Skin of body (tissue), 3 donors: ENCODE measurements at places on chromosomes 6 and 20.

DNA sequence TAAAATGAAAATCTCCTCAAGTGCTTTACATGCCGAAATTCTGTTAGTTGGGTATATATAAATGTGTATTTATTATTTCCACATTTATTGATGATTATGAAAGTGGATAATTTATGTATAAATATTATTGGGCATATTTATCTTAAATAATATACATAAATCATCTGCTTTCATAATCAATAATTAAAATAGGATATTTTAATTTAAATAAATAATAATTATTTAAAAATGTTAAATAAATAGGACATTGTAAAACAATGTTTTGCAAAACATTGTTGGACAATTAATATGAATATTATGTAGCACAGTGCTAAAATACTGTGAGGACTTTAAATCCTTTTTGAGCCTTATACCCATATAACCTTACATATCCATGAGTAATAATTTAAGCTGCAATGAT, 786.5 kb upstream of the CITED2 start:
- no peak for DNase-seq

GRCh38 chr6:9532621-9533557, 882.0 kb downstream of the TFAP2A start:
- no peak for DNase-seq

DNA sequence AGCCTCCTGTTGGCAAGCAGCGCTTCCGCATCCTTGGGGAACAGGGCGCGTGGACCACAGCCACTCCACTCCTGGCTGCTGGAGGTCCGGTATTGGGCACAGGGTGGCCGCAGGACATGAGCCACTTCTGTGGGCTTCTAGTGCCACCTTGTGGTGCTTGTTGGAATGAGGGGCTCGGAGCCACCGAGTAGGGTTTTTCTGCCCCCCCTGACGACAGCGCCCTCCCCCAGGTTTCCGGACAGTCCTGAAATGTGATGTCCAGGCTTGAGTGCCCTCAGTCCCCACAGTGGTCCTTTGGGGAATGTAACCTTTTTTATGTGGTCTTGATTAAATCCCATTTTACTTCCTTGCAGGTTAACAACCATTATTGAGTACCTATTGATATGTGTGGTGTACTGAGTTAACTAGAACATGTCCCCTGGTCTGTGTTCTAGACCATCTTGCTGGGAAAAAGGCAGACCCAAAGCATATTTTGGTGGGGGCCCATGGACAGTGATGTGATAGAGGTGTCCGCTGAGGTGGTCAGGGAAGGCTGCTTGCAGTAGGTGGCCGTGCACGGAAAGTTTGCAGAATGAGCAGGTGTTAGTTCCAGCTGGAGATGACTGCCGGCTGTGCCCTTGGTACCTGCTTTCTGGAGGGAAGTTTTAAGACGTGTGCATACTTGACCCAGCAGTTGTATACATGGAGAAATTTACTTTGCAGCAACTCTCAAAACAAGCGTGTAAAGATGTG, 70.0 kb downstream of the PTPN1 start:
- no peak for DNase-seq

DNA sequence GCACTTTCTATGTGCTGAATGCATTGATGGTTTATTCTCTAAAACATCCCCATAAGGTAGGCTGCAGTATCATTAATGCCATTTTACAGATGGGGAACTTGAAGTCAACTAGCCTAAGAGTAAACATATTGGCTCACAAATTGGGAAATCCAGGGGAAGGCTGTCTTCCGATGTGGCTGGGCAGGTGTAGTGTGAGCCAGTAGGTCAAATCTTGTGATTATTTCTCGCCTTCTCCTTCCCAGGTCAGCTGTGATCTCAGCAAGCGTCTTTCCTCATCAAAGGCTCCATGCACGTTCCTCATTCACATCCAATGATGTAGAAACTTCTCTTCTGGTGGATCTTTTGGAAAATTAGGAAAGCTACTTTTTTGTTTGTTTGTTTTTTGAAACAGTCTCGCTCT, 94.1 kb upstream of the SHLD1 start:
- no peak for DNase-seq

GRCh38 chr6:53090576-53090975, 25.4 kb downstream of the FBXO9 start:
- no peak for DNase-seq

- no peak for DNase-seq
These were observed 751.3 kb upstream of the ADGRB3 start for GRCh38 chr6:67883500-67884366.

- DNase-seq, result no peak
These were observed 304.5 kb downstream of the PRL start for GRCh38 chr6:21992178-21992967.

GRCh38 chr6:50826037-50826761, 7.5 kb downstream of the TFAP2B start:
- no peak for DNase-seq

- no peak for DNase-seq
These were observed 97.7 kb downstream of the LY86 start for GRCh38 chr6:6686176-6686575.

DNA sequence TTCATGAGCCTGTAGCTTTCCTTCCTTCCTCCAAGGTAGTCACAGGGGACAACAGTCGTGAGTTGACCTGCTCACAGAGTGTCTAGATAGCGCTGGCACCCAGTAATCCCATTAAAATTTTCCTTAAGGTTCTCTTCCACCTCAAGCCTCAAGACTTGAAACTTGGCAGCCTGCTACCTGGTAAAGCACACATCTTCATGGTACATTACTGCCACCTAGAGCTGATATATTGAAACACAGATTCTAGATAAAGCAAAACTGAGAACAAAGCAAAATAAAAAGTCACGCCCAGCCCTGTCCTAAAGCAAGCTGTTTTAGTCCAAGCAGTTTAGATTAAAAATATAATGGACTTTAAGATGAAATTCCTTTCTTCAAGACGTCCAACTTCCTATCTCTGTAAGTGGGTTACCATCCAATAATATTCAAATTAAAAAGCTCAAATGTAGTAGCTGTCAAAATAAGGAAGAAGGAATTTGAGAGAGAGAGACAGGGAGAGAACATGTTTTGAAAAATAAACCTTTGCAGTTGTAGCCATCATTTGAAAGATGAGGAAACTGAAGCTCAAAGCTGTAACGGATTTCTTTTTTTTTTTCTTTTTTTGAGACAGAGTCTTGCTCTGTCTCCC, 50.7 kb upstream of the CD83 start:
- DNase-seq, result peak; percentile 73

GRCh38 chr6:81756690-81757089, 4.2 kb upstream of the TENT5A start:
- DNase-seq, result no peak

DNA sequence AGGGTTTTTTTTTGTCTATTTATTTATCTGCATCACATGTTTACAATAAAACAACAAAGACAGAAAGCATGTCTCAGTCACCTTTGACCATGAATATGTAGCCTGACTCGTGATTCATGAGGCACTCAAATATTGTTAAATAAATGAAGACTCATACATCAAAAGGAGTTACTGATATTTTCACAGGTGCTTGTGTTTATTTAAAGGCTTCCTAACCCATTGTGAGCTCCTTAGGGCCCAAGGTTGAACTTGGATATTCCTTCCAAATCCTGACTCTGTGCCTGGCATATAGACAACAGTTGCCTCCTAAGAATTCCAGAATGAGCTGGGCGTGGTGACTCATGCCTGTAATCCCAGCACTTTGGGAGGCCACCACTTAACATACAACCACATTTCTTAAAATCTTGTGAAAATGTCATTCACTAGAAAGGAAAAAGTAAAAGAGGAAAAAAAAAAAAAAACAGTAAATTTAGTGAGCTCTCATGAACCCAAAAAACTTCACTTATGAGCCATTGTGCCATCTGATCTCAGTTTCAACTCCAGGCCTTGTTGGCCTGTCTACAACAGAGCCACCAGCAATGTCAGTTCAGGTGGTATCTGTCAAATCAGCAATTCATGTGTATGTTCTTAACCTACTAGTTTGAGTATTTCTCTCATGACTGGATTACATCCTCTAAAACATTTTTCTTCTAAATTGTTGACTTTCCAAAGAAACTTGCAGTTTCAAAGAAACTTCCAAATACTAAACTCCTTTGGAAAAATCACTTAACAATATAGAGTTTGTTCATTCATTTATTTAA, 162.7 kb upstream of the MARCKS start:
- no peak for DNase-seq

DNA sequence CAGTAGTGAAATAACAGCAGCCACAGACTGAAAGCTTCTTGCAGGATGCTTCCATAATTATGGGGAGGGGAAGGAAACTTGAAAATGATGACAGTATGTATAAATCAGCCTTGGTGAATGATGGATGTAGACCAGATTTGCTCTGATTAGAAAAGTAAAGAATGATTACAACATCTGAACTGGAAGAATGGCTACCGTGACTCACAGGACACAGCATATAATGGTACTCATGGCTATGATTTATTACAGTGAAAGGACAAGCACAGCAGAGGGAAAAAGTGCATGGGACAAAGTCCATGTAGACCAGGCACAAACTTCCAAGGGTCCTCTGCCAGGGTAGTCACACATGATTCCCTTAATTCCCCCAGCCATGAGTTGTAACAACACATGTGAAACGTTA, 70.7 kb upstream of the POPDC3 start:
- DNase-seq, result no peak

GRCh38 chr6:7798751-7799150, 72.9 kb downstream of the BMP6 start:
- DNase-seq, result no peak

GRCh38 chr6:119713903-119714302, 364.3 kb upstream of the MAN1A1 start:
- no peak for DNase-seq

- no peak for DNase-seq
These were observed 40.6 kb downstream of the MTFR2 start for GRCh38 chr6:136209496-136209895.

DNA sequence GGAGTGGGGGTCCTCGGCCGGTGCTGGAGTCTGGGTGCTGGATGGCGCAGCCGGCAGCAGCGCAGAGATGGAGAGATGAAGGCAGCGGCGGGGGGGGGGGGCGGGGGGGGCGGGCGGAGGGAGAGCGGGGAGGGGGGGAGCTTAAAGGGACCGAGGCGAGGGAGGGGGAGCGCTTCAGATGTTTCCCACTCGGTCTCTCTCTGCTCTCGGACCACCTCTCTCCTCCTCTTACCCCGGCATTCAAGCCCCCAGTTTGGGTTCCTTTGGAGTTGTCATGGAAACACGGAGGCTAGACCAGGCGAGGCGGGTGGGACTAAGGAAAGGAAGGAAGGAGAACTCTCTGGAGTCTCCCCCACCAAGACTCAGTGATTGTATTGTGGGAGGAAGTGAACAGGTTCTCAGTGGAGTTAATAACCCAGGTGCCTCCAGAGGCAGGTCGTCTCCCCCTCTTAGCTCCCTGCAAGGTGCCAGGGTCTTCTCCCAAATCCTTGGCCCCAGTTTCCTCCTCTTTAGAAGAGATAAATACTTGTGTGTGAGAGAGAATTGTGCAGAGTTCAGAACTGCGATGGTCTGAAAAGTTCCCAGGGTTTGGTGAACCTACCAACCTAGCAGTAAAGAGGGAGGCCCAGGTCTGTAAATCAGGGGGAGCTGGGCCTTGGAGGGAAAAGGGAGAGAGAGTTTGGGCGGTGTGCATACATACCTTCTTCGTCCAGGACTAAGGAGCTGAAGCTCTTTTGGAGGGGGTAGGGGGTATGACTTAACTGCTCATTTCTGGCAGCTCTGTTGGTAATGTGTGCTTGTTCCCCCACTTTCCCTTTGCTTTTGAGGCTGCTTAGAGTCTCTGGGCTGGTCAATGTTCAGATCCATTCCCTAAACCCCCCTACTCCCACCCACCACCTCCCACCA, at the start of gene PRRT1:
TSS of gene PRRT1 (minus strand) at position 77 of the 906 bp plus-strand sequence. CDS start 112 bp downstream, outside the sequence.
- no peak for DNase-seq

DNA sequence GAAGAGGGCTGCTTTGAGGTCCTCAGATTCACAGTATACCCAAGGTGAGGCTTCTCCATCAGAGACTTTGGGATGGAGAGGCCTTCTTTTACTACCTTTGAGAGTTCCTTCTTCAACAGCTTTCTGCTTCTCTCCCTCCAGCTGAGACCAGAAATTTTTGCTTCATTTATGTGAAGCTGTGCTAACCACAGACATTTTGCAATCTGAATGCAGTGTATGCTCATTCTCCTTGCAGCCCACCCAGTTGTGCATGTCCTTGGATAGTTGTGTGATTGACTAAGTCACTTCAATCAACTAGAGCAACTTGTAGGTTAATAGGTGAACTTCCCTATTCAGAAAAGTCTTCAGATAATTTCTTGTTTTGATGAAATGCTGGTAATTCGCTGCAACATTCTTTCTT, 20.1 kb downstream of the DCBLD1 start:
- no peak for DNase-seq

DNA sequence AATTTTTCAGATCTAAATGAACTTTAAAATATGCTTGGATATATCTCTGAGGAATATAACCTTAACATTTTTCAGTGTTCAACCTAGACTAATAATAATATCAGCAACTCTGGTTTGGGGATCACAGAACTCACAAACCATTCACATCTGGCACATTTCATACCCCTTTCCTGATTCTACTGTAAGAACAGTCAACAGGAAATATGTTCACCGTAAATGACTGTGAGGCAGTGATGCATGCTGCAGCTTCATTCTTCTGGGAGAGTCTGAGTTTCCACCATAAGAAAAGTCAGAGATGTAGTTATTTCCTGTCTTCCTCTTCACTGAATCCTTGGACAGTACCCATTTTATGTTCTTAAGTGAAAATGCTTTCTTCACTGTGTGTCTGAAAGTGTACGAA, 134.2 kb upstream of the IFNGR1 start:
- DNase-seq, result no peak

GRCh38 chr20:2742934-2743559, 50.5 kb downstream of the EBF4 start:
- no peak for DNase-seq

GRCh38 chr20:50067018-50067417, 45.9 kb downstream of the UBE2V1 start:
- DNase-seq, result no peak

GRCh38 chr6:34891296-34891695, 2.2 kb downstream of the ANKS1A start:
- DNase-seq, result no peak

GRCh38 chr6:162708971-162709370, 18.6 kb downstream of the PRKN start:
- no peak for DNase-seq

- DNase-seq, result no peak
These were observed 38.2 kb downstream of the ATRN start for GRCh38 chr20:3509064-3509463.

DNA sequence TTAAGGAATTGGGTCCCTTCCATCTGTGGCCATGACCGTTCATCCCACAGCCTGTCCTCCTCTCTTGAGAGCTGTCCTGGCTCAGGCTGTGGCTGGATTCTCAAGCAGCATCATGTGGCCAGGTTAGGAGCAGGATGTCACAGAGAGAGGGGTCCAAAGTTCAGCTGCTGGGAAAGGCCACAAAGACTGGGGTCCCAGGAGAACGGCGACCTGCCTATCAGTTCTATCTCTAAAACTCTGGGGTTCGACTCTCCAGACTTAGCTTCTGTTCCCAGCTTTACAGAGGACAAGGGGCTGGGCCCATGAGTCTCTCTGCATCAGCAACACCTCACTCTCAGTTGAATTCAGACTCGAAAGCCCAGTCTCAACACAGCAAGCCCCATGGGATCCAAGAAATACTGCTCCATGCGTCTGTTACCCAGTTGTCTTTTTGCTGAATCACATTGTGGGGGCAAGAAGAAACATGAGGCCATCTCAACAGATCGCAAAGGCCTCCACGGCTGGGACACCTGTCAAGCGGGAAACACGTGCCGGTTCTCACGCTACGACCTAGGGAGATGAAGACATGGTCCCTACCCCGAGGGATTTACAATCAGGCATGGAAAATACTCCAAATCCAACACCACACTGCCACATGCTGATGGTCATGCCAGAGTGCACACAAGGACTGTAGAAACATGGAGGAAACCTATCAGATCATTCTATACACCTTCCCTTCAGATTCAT, 95.4 kb downstream of the SLC22A23 start:
- no peak for DNase-seq

GRCh38 chr20:38599410-38599882, 2.2 kb upstream of the ARHGAP40 start:
- no peak for DNase-seq
